ENCODE measurements at places on chromosomes 6 and 20.

DNA sequence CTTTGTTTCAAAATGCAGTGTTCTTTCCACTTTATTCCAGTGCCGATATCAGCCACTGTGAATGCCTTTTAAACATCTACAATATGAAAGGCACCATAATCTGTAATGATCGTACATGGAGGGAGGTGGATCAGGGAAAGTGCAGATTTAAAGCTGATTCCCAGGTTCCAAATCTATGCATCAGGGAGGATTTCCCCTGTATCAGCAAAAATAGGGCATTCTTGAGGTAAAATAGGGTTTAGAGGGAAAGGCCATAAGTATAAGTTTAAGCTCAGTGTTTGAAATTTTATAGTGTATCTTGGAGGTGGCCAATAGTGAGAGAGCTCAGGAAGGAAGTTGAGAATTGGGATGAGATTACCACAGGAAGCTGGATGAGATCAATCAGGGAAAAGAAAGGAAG is 289.7 kb upstream of the ID4 start:
- no peak for DNase-seq

DNA sequence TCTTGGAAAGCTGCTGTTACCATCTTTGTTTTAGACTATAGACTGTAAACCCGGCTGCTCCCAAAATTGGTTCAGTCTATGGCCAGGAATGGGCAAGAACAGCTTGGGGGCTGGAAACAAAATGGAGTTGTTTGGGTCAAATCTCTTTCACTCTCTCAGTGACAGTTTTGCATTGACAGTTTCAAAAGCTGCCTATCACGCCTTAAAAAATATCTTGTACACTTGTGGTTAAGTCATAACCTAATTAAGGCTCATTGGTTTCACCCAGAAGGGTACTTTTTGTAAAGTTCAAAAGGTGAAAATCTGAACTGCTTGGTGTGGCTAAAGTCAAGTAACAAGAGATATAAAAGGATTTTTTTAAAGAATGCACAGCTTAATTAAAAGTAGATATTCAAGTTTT is 76.1 kb upstream of the PRL start:
- DNase-seq, result no peak

DNA sequence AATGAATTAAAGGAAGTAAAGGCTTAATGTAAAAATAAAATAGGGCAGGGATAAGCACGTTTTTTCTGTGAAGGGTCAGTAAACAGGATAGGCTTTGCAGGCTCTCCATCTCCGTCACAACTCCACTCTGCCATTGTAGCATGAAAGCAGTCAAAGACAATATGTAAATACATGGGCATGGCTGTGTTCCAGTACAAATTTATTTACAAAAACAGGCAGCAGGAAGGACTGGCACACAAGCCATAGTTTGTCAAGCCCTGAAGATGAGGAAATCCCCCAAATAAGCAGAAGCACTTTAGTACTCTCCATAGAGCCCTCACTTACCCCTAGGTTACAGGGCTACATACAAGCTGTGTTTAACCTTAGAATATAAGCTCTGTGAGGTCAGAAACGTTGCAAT is 8.9 kb upstream of the FBXO9 start:
- no peak for DNase-seq

- no peak for DNase-seq
Observed at GRCh38 chr6:162179196-162179951, 548.2 kb downstream of the PRKN start.

DNA sequence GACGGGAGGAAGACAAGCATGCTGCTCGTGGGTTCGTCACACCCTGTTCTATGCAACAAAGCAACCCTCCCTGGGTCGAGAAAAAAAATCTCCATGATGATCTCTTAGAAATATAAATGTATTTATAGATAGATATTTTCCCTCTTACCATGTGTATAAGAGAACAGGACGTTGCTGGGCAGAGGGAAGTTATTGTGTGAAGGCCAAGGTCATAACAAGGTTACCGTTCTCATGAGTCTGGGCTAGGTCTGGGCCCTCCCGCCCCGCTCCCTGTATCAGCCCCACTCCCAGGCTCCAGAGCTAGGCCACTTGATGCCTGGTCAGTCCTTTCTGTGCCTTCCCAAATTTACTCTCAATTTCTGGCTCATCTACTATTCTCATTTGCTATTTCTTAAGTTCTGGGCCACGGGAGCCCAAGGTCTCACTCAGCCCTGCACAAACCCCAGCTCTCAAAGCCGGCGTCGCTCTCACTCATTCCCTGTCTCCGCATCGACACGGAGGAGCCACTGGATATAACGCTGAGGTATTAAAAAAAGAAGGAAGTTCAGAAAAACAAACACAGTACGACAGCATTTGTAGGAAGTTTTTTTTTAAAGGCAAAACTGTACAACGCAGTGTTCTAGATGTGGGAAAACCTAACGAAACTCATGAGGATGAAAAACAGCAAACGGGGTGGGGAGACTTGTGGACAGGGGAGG is 96.8 kb downstream of the PSMG4 start:
- DNase-seq, result no peak

DNA sequence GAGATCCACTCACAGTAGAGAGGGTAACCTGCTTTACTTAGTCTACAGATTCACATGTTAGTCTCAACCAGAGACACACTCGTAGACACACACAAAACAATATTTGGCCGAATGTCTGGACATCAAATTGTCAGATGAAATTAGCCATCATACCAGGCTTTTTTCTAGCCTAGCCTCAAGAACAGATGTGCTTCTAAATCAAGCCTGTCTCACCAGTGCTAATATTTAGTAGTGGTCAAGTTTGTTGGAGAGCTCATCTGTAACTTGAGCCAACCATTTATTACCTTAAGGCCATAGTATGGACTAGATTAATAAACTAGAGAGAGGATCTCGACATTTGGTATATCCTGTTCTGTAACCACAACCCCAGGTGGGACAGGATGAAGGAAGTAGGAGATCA is 1118.8 kb upstream of the MAP3K7 start:
- DNase-seq, result no peak

DNA sequence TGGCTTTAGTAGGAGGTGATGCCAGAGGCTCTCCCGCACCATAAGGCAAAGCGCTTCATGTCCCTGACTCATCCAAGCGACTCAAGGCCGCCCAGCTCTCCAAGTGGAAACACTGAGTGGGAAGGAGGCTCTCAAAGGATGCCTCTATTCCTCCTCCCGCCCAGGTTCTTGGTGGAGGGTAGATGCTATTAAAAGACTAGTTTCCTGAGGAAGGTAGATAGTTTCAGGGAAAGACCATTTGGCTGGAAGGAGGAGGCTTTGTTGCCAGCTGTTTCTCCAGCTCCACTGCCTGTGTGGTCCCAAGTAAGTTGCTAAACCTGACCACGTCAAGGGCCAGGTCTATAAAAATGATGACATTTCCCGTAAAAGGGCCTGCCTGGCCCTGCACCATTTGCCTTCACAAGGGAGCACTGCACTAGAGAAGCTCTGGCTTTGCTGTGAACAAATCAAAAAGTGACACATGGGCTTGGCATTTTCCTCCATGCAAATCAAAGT is 48.2 kb downstream of the GMDS start:
- DNase-seq, result no peak

Measured in AG04449 (cell line).